ENCODE measurements at places on chromosomes 3 and 15.

DNA sequence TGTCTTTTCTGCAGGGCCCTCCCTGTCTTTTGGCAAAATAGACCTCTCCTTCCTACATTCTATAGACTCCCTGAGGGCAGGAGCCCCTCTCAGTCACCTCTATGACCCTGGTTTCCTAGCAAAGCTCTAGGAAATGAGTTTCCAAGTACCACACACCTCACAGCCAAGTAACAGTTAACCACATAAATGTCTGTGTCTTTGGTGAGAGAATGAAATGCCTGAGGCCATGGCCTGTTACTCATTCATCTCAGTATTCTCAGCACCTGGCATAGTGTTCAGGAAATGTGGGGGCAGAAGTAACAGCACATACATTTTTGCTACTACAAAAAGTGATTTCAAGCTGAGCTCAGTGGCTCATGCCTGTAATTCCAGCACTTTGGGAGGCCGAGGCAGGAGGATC lies 21.0 kb downstream of the RFT1 start:
- DNase-seq: peak; percentile 58

DNA sequence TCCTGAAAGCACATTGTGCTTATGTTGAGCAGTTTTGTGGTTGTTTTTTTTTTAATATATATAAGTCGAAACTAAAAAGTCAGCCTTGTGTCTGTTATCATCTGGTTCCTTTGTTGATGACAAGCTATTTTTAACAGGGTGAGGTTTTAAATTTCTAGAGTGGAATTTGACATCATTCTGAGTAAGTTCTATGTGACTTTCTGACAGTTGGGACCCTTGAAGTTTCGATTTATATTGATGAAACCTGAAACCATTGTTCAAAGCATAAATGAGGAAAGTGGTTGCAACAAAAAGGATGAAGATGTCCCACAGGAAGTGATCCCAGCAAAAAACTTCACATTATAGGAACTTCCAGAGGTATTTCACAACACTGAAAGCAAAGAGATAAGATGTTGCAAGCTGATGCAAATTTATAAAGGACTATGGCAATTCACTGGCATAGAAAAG lies 94.0 kb downstream of the CYP19A1 start:
- no peak for DNase-seq

DNA sequence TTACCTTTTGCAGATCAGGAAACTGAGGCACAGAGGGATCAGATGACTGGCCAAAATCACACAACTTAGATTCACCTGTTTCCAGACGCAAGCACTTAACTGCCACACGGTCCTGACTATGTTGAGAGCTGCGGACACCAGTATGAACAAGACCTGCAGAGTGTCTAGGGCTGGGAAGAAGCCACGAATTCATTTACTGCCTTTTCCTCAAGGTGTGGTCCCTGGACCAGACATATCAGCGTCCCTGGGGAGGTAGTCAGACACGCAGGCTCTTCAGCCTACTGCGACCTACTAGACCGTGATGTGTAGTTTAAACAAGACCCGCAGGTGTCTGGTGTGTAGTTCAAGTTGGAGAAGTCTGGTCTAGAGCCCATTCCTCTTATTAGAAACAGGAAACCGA lies 541 bp upstream of the SLC6A11 start:
- no peak for DNase-seq

DNA sequence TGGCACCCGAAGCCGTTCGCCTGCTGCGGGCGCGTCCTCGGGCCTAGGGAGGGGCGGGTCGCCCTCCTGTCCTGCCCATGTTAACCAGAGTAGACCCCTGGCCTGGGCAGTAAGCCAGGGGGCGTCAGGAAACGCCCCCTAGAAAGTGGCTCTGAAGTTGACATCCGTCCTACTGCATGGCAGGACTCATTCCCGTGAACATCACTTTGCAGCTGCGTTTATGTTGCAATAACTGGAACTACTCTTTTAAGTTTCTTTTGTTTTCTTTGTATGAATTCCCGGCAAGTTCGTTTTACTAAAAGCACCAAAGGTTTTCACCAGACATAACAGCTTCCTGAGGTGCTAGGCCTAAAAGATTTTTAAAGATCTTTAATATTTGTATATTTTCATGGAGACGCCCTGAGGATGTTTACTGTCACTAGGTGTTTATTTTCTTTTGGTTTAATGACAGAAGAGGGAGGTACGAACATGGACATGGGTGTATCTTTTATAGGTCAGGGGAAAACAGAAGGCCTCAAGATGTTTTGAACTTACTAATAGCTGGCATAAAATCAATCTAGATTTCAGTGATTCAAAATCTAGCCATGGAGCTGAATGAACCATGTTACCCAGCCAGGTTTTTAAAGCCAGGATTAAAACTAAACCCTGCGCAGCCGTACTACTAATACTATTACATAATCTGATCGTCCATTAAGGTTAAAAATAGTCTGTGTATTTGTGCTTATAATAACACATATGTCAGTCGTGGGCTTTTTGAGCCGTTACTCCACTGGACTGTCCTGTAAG lies 1.0 kb downstream of the C15orf61 start:
- no peak for DNase-seq

DNA sequence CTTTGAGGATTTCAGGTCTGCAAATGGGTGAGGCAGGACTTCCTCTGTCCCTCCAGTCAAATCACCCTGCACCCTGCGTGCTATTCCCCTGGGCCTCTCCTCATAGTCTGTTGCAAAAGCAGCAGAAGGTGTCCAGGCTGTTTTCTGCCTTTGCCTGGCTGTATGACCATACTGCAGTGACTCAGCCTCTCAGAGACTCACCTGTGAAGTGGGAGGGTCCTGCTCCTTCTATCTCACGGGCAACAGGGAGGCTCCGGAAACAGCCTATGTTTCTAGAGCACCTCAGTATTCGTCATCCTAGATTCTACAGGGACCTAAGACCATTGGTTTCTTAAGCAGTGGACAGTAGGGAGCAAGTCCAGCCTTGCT lies 216.4 kb downstream of the TLE3 start:
- no peak for DNase-seq

DNA sequence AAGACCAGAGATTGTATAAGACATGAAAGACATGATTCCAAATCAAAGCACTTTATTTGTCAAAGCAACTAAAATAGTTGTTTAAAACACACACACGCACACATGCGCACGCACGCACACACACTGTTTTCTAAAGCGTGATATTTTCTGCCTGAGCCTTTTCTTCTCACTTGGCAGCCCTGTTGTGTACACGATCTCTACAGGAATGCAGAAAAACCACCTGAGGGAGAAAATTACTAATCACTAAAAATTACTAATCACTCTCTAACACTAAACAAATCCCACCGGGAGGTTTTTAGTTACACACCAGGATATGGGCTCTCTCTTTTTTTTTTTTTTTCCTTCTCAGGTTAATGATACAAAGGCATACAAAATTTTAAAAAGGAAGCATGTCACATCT lies 160.1 kb upstream of the ATP11B start:
- no peak for DNase-seq

DNA sequence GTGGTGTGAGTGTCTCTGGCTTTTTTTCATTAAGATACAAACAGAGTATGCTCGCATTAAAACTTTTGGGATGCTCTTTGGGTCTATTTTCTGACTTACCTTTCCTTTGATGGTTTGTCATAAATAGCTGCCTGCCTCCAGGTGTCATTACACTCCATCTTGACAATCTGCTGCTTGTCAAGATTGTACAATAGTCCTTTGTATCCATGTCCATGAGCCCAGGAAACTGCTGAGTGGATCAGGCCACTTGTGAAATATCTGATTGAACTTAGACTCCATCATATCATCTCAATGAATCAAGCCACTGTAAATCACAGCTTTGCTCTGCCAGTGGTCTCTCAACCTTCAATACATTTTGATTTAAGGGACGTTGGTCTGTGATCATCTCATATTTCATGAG lies 135.2 kb downstream of the ECT2 start:
- no peak for DNase-seq

- DNase-seq: no peak
Measured at GRCh38 chr15:67998599-67999133, 55.4 kb upstream of the PIAS1 start.

DNA sequence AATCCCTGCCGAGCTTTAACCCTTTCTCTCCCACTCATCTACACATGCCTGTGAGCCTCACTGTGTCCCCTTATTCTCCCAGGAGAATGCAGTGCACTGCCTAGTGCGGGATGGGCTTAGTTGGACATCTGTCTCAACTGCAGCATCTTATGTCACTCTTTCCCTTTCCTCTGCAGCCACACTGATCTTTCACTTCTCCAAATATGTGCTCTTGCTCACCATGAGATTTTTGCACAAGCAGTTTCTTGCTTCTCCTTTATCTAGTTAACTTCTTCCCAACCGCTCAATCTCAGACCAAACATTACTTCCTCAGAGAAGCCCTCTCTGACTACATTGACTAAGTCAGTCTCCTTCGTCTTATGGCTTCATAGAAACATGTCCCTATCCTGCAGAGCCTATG lies 292.3 kb downstream of the KBTBD8 start:
- DNase-seq: no peak

GRCh38 chr3:174247687-174248152 lies 611.4 kb upstream of the NAALADL2 start:
- DNase-seq: no peak

DNA sequence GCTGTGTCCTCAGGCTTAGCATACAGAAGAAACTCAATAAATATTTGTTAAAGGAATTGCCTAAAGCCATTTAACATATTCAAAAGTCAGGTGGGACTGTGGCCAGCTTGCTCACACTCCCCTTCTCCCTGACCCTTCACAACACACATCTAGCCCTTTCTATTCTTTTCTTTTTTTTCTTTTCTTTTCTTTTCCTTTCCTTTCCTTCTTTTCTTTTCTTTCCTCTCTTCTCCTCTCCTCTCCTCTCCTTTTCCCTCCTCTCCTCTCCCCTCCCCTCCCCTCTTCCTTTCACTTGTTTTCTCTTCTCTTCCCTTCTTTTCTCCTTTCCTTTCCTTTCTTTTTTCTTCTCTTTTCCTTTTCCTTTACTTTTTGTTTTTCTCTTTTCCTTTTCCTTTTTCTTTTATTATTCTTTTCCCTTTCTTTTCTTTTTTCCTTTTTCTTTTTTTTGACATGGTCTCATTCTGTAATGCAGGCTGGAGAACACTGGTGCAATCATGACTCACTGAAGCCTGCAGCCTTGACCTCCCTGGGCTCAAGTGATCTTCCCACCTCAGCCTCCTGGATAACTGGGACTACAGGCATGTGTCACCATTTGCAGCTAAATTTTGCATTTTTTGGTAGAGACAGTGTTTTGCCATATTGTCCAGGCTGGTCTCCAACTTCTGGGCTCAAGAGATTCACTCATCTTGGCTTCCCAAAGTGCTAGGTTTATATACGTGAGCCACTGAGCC lies 377.8 kb downstream of the GRM7 start:
- no peak for DNase-seq

GRCh38 chr15:72456684-72457083 lies 17.4 kb upstream of the ARIH1 start:
- no peak for DNase-seq

DNA sequence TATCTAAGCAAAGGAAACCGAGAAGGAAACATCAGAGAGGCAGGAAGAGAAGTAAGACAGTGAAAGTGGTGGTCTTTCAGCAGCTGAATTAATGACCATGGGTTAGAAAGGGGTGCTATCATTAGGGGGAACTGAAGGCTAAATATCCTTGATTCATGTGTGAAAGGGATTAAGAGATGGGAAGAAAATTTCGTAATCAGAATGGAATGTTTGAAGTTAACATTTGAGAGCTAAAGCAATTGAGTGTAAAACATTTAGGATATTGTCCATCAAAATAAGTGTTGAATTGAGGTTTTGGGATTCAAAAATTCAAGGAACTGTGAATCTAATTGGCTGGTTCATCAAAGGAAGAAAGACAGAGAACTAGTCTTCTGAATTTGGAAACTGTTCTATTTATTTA lies 4.1 kb upstream of the ECT2 start:
- no peak for DNase-seq

DNA sequence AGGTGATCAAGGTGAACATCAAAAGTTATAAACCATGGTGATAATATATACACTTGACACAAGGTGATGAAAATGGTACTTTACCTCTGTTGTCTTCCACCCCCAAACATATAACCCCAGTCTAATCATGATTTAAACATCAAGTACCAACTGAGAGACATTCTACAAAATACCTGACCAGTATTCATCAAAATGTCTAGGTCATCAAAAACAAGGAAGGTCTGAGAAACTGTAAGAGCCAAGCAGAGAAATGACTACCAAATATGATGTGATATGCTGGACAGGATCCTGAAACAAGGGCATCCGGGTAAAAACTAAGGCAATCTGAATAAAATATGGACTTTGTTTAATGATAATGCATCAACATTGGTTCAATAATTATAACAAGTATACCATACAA lies 27.8 kb downstream of the EDC3 start:
- no peak for DNase-seq

GRCh38 chr3:139289860-139290524 lies 53.8 kb upstream of the MRPS22 start:
- no peak for DNase-seq

- DNase-seq: no peak
Measured at GRCh38 chr3:20701641-20702040, 515.6 kb upstream of the SGO1 start.

DNA sequence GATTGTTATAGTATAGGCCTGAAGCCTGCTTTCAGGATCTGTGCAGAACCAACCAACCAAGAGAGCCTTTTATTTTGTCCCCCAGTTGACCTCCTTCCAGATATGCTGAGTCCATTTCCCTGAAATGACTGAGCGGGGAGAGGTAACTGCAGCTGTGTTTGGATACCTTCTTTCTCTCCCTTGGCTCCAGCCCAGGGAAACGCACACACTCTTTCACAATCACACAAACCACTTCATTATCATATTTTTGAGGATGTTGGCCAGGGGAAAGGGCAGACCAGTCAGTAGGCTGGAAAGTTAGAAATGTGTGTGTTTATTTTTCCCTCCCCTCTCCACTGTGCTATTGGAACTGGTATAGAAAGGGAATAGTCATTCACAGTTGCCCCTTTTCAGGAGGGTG lies 417.7 kb upstream of the TBL1XR1 start:
- DNase-seq: no peak

DNA sequence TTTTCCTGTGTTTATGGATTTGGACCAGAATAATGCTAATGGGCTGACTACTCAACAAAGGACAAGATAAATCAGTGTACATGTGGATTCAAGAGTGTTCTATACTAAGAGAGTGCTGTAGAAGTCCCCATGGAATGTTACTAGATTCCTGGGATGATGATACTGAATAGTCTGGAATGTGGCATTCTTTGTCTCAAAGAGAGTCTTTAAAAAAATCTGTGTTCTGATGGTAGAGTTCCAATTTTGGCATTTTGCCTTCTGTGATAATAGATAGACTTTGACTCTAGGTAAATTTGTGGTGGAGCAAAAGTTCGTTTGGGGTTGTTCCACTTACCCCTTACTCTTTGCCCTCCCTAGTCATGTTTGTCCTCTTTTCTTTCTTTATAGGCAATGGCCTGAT lies 43.7 kb downstream of the NMD3 start:
- DNase-seq: no peak

Measured in activated CD8-positive, alpha-beta memory T cell treated with anti-CD3 and anti-CD28 coated beads, Interleukin-2, amount 10 ng/mL, durations not matched to agents 7 days and 5 days (primary cell).